ENCODE measurements at places on chromosomes 6 and 20. TPM values are rescaled to one million over a fixed set of nuclear protein-coding genes. Genes with fewer than 3 reads are reported as not detected.

DNA sequence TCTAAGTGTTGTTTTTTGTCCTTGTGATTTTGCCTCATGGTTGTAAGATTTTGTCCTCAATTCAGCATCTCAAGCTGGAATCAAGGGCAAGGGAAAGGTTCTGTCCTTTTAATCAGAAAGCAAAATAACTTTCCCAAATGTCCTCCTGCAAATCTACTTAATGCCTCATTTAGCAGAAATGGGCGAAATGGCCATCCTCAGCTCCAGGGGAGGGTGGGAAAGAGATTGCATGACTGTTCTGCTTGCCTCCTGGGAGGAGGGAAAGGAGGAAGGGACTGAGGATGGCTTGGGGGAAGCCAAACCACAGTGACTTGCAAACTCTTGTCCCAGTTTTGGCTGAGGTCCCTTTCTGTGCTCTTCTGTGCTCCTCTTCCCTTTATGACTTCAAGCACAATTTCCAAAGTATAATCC lies 43.4 kb downstream of the TNFAIP3 start:
- no peak for DNase-seq

ZSCAN23 gene
- total RNA-seq = 0.79 TPM

DNA sequence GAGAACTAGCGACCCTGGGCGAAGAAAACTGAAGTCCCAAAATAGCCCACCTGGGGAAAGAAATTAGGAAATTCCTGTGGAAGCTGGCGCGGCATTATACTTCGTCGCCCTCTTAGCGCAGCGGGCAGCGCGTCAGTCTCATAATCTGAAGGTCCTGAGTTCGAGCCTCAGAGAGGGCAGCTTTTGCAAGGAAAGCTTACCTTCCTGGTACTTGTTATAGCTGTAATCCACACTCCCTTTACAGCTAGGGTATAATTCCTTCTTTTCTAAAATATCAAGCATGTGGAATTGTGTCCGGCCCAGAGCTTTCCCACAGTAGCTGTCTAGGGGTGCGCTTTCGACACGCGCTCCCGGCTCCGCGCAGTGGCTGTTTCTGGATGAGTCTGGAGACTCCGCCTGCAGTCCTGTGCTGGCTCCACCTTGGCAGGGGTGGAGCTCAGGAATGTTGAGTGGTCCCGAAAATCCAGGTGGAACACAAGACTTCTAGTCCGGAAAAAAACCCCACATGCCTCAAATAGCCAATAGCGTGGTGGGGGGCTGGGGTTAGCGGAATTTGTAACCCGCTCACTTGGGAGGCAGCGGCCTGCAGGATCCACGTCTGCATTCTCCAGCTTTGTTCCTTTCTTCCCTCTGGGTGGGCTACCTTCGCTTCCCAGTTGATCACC lies 83.7 kb upstream of the ZNF322 start:
- no peak for DNase-seq

HFE gene
- 3.1 TPM for total RNA-seq
